ENCODE measurements at places on chromosomes 3 and 15.

DNA sequence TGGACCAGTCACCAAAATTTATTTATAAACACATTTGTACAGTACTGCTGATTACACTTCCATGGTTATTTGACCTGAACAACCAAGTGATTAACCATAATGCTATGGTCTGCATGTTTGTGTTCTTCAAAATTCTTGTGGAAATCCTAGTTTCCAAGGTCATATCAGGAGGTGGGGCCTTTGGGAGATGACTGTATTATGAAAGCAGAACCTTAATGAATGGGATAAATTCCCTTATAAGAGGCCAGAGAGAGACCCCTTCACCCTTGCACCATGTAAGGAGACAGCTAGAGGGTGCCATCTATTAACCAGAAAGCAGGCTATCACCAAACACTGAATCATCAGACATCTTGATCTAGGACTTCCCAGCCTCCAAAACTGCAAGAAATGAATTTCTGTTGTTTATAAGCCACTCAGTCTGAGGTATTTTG, 1.9 kb downstream of the SCAPER start:
- DNase-seq: no peak

DNA sequence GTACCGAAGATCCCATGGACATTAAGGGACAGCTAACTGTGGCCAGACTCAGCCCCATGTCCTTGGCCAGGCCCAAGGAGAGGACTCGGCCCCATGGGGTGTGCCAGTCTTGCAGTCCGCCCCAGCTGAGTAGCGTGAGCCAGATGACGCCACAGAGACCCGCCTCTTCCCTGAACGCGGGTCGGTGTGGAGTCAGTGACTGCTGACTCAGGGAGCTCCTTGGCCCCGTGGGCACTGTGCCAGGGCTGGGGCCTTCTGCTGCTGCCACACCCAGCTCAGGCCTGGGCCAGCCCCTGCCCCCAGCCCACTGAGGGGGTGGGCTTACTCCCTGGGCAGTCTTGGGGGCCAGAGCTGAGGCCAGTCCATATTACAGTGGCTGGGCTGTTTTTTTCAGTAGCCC, 52.8 kb downstream of the PLXNA1 start:
- no peak for DNase-seq

DNA sequence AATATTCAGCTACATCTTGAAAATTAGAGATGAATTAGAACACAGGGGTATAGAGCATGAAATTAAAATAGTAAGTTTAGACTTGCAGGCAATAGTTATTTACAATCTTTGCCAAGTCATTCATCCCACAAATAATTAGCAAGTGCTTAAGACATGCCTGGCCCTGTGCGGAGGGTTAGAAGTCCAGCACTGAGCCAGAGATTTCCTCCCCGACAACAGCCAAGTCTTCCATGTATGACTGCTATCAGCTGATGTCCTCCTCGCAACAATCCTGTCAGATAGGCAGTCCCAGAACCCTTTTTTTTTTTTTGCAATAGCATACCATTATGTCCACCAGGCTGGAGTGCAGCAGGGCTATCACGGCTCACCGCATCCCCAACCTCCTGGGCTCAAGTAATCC, 14.6 kb downstream of the SIN3A start:
- no peak for DNase-seq

DNA sequence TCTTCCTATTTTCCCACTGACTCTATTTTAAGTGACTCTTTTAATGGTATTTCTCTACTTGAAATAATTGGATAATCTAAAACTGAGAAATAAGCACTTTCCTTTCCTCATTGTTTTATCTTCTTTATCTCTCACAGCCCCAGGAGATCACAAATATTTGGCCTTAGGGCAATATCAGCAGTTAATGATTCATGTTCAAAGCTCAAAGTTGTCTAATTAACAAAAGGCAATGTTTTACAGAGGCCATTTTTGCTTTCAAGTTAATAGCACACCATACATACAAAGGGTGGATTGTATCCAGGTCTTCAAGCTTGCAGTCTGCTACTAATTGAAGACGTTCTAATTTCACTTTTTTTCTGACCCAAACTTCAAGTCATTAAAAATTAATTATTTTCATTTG, 120.1 kb downstream of the LRRN1 start:
- DNase-seq: no peak

- no peak for DNase-seq
Observed at GRCh38 chr15:43194795-43195194, 9.6 kb downstream of the CCNDBP1 start.

DNA sequence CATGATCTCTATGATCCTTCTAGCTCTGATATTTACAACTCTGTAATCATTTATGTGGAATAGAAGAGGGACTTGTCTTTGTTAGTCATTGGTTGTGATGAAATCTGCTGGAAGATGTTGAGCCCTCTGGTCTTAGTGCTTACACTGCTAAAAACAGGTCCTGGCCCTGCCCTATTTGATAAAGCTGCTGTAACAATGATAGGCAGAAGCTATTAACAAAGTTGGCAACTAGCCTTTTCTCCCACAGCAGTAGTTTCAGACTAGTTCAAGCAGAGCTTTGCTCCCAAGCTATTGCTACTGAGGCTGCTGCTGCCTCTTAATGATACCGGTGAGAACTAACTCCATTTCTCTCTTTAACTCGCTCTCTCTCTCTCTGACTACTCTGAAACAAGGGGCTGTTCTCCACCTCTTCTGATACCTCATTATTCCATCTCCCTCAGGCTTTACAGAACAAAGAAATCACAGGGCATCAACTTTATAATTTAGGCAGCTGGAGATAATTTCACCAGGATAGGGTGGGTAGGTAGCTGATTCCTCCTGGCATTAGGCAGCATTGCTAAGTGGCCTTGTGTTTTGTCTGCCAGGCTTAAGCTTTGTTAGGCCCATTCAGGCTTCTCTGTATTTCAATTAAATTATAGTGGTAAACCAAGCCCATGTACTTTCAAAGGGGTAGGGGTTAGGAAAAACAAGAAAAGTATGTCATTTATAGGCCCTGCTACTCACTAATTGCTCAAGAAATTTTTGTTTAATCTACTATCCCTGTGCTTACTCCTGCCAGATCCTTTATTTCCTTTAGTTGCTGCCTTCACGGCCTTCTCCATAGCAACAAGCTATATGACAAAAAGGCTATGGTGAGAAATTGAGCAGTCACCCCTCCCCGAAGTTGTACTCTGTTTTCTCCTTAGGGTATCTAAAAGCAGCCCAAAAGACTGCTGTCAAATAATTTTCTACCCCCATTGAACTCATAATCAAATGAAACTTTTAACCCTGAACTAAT, 139.6 kb downstream of the RBPMS2 start:
- no peak for DNase-seq

DNA sequence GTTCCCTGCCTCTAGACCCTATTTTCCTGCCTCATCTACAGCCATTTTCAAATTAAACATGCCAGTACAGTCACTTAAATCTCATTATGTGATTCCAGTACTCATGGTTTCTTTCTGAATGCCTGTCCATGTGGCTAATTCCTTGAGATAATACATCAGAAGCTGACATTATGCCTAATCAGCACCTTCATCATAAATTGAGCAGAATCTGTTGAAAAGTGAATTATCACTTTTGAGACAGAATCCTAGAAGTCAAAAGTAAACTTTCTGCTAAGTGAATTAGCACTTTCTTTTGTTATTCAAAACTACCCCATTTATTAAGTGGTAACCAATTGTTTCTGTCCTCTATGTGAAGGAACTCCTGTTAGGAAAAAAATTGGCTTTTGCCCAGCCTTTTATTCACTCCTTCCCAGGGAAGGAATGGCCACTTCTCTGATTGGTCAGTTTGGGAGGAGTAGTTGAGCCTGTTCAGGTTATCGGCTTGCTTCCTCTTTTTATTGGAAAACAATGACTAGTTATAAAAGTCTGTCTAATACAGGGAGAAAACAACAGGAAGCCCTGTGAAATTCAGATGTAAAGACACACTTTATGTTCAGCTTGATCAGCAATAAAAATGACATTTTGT, 40.5 kb downstream of the OSTN start:
- no peak for DNase-seq

DNA sequence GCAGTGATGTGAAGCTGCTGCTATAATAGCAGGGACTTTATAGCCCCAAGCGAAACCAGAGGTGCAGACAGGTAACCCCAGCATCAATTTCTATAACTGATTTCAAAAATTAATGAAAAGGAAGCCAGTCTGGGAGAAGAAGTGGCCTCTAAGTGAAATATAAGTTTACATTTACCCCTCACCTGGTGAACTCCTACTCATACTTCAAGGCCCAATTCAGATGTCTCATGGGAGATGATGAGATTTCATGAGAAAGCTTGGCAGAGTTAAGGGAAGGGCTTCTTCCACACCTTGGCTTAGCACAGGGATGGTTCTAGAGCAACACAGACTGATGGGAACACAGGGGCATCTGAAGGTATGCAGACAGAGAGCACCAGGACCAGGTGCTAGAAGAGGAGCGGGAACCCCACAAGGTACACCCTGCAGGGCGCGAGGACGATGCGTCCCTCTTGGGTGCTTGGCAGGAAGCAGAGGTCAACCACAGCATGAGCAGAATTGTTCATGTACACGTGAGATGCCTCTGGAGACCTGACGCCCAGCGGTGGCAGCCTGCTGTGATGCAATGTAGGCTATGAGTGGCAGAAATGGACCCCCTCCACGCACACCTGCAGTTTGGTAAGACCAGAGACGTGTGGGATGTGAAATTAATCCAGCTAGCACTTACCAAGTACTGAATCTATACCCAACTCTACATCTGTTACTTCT, 102.9 kb downstream of the SRGAP3 start:
- no peak for DNase-seq

DNA sequence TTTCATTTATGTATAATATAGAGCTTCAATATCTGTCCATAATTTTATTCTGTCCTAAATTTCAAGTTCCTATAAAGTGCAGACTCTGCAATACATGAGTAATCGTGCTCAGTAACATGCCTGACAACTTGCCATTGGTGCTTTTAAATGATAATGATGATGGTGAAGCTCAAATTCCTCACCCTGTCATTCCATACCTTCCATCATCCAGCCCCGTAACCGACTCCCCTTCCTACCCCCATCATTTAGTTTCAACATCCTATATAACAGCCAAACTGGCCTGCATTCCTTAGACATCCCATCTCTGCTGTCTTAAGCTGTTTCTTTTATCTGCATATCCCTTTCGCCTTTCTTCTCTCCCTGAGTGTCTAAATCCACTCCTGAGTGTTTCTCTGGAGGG, 67.2 kb upstream of the DLG1 start:
- no peak for DNase-seq

DNA sequence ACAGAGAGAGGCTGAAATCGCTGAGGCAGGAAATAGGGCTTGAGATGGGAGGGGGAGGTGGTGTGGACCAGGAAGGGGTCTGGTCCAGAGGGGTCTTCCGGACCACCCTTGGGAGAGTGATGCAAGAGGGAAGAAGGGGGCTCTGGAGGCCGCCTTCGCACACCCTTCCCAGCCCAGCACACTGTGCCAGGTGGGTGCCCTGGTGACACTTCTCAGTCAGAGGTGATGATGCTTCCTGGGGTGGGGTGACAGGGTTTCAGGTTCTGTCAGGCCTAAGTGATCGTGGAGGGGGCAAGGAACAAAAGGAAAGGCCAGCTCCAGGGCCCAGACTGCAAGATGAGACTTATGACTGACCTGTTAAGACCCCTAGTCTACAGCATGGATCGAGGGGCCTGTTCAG, 12.7 kb downstream of the SEMA3G start:
- DNase-seq: no peak

DNA sequence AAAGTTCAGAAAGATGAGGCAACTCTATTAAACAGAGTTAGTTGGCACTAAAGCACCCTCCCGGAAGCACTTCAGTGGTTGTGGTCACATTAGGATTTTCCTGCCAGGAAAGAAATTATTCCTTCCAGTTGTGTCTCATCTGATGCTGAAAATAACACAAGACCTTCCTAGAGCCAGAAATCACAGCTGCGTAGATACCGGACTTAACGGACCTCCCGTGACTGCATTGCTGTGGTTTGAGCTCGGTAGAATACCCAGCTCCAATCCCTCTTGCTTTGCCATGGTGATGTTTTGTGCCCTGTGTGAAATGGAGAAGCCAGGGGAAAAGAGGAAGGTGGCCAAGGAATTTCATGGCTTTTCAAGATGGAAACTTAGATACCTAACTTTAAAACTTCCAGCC, 215.0 kb upstream of the IGF1R start:
- no peak for DNase-seq

GRCh38 chr15:49731187-49732099, 110.6 kb downstream of the DTWD1 start:
- DNase-seq: no peak

DNA sequence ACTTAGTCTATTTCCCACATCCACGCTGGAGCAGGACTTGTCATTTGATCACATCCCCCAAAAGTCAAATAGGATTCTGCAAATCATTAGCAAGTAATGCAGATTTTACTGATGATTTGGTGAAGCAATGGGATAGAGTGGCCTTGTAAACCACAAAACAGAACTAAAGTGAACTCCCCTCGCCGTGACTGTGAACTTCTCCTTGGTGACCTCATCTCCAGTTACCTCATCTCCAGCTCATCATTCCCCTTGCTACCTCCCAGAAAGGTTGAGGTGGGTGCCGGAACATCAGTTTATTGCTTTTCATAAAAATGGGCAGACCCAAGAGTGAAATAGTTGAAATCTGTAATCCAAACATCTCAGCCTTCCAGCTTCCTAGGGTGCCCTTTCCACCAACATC, 36.7 kb upstream of the ADPGK start:
- DNase-seq: no peak

- no peak for DNase-seq
Observed at GRCh38 chr3:178684881-178685590, 148.8 kb downstream of the KCNMB2 start.

DNA sequence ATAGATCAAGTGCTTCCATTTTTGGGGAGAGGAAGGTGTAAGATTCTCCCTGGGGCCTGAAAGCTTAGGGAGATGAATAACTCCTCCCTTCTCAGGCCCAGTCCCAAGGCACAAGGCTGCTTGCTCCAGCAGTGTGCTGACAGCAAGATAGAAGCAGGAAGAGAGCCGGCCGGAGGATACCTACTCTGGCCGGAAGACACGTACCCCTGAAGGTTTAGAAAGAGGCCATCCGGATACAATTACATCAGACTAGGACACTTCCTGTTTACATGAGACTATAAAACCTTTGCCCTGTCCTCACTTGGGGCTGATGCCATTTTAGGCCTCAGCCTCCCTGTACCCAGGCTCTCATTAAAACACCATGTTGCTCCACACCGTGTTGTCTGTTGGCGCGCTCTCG, 329.9 kb downstream of the SV2B start:
- no peak for DNase-seq

DNA sequence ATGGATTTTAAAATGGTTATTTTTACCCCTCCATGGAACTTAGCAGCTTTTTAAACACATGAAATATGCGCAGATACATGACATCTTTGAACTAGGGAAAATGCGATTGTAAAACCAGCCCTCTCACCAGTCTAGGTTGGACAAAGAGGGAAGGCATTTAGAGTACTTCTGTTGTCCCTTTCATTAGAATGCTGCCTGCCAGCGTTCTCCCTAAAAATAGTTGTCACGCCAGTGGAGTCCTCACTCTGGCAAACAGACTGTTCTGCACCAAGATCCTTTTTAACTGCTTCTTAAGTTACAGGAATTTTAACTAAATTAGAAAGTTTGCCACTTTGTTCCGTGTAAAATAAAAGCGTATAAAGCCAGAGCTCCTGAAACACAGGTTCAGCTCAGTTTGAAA, 295.3 kb downstream of the VPS13C start:
- no peak for DNase-seq

GRCh38 chr15:29018995-29019976, 133.5 kb downstream of the APBA2 start:
- DNase-seq: no peak

GRCh38 chr3:62602987-62603386, 229.6 kb upstream of the FEZF2 start:
- no peak for DNase-seq

Measured in stimulated activated CD4-positive, alpha-beta T cell treated with anti-CD3 and anti-CD28 coated beads, Interleukin-1b, Interleukin-23, amount 100 ng/mL, for 1 hour (primary cell).